Cerebellum (tissue), 4 donors: ENCODE measurements at places on chromosomes 6 and 20. TPM values are rescaled to one million over a fixed set of nuclear protein-coding genes. Genes with fewer than 3 reads are reported as not detected.

- DNase-seq, result no peak
These were observed 3.1 kb downstream of the PLAGL2 start for GRCh38 chr20:32204205-32205109.

- no peak for DNase-seq
These were observed 21.0 kb upstream of the IYD start for GRCh38 chr6:150347845-150348244.

DNA sequence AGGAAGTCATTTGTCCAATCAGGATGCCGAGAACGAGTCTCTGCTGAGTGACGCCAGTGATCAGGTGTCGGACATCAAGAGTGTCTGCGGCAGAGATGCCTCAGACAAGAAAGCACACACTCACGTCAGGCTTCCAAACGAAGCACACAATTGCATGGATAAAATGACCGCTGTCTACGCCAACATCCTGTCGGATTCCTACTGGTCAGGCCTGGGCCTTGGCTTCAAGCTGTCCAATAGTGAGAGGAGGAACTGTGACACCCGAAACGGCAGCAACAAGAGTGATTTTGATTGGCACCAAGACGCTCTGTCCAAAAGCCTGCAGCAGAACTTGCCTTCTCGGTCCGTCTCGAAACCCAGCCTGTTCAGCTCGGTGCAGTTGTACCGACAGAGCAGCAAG is 281.5 kb downstream of the TSHZ2 start:
- no peak for DNase-seq

- DNase-seq, result no peak
These were observed 219.1 kb downstream of the ZMYND8 start for GRCh38 chr20:47137231-47137870.

GLYATL3 gene
- not detected for total RNA-seq

DNA sequence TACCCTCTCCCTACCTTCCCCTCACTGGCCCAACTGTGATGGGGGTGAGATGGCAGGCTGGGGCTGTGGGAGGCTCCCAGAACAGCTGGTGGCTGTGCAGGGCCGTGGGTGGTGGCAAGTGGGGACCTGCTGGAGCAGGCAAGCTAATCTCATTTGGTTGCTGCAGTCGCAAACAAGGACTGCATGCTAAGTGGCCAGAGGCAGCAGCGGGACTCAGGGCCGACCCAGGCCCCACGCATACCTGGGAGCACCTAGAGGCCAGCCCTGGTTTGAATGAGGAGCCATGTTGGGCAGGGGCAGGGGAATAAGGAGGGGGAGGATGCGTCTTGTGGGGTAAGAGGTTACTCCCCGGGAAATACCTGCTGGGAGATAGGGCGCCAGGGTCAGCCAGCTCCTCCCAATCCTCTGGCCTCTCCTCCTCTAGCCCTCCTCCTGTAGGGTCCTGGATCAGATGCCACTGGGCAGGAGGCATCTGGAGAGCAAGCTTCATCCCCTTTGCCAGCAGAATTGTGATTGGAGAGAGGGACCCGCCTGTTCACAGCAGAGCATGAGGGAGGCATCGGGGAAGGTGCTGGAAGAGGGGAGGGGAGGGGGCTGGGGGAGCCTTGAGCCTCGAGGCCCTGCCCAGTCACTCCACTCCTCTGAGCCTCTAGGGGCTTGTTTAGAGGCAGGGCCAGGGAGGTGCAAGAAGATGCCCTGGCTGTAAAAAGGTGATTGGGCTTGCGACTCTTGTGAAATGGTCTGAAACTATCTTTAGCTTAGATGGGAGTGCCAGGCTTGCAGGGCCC is 24.3 kb upstream of the CDH22 start:
- DNase-seq, result no peak

GRCh38 chr6:160581406-160581805 is 82.7 kb downstream of the LPA start:
- no peak for DNase-seq

DNA sequence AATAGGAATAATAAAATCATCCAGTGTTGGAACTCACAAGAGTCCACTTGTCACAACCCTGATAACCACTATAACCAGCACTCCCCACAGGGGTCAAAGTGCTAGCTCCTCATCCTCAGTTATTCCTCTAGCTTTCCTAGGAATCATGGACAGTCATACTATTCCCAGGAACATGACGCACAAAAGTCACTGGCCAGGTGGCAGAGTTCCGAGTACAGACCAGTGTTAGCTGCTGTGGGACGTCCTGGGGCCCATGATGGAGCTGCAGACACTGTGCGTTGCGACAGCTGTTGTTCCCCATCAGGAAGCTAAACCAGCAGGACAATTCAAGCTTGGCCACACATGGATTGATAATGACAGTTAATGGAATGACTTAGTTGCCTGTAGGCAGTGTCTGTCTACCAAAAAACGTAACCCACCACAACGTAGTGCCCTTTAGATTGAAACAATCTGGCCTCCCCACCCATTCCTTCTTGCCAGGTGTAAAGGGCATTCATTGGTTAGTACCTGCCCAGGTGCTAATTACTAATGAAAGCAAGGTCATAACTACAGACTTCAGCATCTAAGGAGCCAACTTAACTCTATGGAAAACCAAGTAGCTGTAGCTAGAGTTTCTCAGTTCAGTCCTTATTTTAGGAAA is 17.4 kb downstream of the EZR start:
- no peak for DNase-seq
